ENCODE measurements at places on chromosomes 16 and 17.

DNA sequence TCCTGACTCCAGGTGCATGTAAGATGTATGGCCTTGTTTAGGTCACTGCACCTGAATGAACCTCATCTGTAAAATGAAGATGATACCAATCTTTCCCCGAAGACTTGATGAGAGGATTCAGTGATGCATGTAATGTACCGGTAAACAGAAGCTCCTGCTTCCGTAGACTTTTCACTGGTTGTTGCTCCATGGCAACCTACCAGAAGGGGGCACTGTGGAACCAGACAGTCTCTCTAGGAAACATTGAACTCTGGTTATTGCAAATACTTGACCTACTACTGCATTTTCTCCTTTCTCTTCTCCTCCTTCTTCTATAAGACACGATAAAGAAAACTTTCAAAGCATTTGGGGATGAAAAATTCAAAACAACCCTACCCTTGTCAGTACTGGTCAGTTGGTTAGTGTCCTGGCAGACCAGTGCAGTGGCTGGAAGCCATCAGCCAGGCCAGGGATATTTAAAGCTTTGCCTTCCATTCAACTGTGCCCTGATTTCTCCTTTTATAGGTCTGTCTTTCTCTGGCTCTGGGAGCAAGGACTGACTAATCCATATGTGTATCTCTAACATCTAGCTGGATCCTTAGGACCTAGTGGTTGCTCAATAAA lies 667.4 kb upstream of the SALL1 start:
- peak; percentile 44 for DNase-seq

DNA sequence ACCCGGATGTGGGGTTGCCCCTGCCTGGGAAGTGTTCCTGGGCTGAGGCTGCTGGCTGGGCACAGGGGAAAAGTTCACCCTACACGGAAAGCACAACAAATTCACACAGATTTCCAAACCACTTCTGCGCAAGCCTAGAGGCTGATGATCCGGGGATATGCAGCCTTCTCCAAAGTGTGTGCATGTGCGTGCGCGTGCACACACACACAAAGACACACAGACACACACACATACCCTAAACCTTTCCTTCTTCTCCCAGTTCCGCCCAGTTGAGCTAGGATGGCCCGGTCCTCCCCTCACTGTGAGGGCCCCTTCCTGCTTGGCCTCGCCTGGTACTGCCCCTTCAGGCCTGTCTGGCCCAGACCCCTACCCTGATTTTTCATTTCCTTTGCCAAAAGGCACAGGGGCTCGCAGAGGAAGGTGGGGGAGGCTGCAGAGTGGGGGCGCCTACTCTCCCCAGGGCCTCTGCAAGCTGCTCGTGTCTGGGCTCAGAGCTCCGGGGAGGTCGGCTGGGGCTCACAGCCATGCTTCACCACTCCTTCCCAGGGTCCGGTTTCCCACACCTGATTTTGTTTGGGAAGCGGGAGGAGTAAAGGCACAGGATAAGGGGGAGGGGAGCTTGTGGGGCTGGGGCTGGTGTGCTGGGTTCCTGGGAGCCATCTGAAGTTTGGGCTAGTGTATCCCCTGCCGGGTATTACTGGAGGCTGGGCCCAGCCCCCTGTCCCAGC lies 144.7 kb downstream of the ENGASE start:
- DNase-seq = no peak

- DNase-seq = no peak
Observed at GRCh38 chr17:8289103-8289397, 580 bp downstream of the RANGRF start.

DNA sequence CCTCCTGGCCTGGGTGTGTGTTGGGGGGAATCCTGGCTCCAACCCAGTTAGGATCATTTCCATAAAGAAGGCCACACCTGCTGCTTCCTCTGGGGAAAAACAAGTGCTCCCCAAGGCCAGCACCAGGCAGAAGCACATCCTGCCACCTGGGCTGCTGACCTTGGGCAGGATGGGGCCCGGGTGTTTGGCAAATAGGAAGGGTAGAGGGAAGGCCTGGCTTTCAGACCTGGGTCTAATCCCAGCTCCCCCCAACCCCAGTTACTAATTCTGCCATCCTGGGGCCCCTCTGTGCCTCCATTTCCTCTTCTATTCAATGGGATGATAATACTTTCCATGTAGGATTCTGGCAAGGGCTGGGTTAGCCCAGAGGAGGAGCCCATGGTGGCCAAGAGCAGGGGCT lies 3.0 kb upstream of the NLRC5 start:
- DNase-seq = no peak

- DNase-seq = peak; percentile 53
Observed at GRCh38 chr16:51762081-51762996, 611.3 kb upstream of the SALL1 start.

DNA sequence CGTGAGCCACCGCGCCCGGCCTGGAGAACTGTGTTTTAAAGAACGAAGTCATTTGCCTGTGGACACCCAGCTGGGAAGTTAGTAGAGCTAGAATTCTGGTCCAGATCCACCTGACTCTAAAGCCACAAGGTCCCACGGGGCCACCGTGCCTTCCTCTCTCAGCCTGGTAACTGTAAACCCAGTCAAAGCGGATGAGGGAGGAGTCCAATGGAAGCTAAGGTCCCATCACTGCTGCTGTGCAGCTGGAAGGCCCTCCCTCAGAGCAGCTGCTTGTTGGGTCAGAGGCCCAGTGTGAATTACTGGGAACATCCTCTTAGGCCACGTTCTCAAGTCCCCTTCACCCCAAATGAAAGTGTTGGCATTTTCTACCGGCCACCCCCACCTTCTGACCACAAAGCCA lies 48.8 kb upstream of the CACNG5 start:
- DNase-seq = no peak

GRCh38 chr17:32656886-32657285 lies 170.1 kb downstream of the CDK5R1 start:
- no peak for DNase-seq

DNA sequence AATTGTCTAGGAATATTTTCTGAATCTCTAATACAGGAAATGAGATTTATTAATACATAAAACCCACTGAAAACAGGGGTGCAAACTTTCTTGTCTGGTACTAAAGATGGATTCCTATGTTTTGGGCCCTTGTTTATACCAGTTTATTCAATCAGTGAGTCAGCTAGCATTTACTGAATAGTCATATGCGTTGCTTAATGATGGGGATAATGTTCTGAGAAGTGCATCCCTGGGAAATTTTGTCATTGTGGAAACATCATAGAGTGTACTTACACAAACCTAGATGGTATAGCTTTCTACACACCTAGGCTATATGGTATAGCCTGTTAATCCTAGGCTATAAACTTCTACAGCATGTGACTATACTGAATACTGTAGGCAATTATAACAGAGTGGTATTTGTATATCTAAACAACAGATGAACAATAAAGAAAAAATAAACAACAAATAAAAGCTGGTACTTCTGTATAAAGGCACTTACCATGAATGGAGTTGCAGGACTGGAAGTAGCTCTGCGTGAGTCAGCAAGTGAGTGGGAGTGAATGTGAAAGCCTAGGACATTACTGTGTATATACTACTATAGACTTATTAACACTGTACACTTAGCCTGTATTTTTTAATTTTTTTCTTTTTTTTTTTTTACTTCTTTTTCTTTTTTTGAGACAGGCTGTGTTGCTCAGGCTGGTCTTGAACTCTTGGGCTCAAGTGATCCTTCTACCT lies 63.7 kb downstream of the SIAH1 start:
- no peak for DNase-seq

DNA sequence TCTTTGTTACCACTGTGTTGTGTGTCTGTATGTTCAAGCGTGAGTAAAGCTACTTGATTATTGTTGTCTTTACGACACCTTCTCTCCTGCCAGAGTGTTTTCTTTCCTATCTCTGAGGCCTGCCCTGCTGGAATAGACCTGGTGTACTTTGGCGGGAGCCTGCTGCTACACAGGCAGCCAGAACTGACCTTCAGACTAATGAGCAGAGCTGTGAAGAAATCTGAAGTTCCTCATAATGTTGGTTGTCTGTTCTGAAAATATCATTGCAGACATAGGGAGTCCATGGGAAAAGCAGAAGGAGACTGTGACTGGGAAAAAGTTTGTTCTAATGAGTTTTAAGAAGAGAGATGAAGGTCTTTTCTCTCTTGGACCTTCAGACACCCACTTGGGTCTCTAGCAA lies 9.8 kb downstream of the RHOT1 start:
- no peak for DNase-seq

Measured in AG04450 (cell line).